K562 (cell line): ENCODE measurements at places on chromosomes 6 and 20.

DNA sequence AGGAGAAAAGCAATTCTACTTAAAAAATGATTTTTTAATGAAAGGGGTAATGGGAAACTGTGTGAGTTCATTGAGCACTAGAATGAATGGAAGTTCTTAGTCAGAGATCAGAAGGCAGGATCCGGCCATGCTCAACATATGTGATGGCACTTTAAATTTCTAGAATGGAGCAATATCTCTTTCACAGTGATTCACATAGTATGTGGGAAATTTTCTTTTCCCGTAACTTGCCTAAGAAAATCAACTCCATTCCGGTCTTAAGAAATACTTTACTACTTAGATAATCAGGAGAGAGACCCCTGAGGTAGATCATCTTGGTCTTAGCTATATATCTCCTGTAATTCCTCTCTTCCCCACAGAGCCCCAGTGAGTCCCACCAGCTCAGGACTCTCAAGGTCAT is 131.8 kb downstream of the SCML4 start:
- no peak for DNase-seq

DNA sequence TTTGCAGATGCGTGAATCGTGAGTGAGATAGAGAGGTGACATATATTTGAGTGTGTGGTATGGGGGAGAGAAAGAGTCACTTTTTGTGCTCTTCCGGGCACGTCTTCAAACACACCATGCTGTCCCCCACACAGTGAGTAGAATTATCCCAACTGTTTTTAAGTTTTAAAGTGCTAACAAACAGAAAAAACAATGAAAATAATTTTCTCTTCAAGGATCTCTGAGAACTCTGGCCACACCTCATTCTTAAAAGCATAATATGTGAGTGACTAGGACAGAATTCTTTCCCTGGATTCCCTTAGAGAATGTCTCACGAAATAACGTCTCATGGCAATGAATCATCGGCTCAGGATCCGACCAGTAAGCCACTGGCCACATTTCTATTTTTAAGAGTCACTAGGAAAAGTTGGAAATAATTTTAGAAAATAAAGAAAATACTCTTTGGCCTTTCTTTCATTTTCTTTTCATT is 235.7 kb upstream of the ZNF217 start:
- DNase-seq: peak; percentile 36

DNA sequence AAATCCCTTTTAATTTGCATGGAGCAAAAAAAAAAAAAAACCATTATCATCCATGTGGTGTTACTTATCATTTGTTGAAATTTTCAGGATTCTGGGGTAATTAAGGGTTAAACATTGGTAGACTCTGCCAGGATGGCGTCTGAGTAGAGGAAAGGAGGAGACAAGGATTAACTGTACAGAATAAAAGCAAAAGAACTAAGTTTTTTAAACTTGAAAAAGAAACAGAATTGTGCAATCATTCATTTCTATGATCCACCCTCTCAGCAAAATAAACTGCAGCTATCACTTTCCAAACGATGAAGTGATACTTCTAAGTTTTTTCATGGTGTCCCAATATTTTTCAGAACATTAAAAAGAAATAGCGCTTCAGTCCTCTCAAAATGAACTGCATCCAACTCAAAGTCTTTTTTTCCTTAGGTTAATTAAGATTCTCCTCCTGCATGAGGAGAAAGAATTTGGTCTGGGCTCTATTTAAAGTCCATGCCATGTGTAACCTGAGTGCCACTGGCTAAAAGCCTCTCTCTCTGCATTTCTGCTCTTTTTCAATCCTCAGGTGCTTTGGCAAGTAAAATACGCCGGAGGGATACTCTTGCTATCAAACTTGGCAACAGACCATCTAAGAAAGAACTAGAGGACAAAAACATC is 69.5 kb upstream of the LTV1 start:
- no peak for DNase-seq

DNA sequence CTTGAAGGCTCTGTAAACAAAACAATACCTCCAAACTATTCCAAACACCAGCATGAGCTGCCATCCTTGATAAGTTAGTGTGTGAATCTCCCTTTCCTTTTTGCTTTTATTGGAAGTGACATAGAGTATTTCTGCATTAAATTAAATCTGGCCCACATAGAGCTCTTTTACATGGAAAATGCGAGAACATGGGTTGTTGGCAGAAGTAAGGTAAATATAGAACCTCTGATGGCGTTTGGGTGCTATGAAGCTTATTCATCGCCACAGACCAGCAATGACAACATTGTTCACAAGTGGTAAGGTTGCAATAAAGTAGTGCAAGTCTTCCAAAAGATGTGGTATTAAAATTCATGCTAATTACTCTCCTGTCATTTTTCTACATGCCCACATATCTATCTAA is 445.8 kb upstream of the JAG1 start:
- DNase-seq: no peak

- no peak for DNase-seq
Measured at GRCh38 chr6:12235341-12235740, 54.8 kb upstream of the EDN1 start.

DNA sequence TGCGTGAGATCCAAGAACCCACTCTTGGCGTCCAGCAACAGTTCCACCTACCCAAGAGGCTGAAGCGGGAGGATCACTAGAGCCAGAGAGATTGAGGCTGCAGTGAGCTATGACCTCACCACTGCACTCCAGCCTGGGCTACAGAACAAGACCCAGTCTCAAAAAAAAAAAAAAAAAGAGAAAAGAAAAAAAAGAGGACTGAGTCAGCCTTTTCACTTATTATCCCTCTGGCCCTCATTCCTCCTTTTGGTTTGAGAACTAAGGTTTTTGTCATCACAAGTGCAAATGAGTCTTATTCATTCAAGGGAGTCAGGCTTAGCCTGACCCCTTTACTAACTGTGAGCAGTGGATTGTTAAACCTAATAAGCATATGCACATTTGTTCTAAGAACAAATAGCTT is 37.9 kb upstream of the JARID2 start:
- DNase-seq: no peak

DNA sequence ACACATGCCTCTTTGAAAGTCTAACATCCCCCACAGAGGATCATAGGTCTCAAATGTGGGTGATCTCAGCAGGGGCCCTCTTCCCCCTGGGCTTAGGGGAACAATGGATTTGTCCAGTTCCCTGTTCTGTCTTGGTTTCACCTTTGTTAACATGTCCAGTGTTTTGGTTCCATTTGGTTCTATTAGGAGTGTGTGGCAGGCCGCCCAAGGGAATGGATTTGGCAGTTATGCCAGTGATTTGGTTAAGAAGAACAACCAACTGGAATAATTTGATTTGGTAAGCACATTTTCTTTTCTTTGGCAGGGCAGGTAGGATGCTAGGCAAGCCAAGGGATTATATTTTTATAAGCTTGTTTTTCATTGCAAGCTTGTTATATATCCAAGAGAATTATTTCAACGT is 28.5 kb upstream of the ENPP1 start:
- no peak for DNase-seq

GRCh38 chr20:25247518-25247955 is 348 bp upstream of the PYGB start:
- DNase-seq: no peak

- peak; percentile 18 for DNase-seq
Measured at GRCh38 chr6:21523652-21524051, 69.9 kb upstream of the SOX4 start.

DNA sequence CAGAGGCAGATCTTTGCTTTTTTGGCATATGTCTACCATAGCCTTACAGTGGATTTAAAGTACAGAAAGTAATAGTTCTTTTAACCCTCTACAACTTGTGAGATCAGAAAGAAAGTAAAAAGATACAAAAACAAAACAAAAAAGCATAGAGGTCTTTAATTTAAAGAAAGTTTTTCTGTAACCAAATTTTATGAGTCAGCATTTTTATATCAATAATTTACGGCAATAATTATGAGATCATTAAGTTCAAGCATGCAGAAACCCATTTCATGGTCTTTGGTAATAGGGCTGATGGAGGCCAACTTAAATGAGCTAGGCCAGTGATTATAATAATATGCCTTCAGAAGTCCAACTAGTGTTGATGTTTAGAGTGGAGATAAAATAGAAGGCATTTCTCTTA is 145.9 kb downstream of the AIG1 start:
- DNase-seq: no peak

- DNase-seq: no peak
Measured at GRCh38 chr6:148175550-148176188, 167.0 kb upstream of the SASH1 start.

- peak; percentile 40 for DNase-seq
Measured at GRCh38 chr6:148179786-148180185, 162.9 kb upstream of the SASH1 start.

DNA sequence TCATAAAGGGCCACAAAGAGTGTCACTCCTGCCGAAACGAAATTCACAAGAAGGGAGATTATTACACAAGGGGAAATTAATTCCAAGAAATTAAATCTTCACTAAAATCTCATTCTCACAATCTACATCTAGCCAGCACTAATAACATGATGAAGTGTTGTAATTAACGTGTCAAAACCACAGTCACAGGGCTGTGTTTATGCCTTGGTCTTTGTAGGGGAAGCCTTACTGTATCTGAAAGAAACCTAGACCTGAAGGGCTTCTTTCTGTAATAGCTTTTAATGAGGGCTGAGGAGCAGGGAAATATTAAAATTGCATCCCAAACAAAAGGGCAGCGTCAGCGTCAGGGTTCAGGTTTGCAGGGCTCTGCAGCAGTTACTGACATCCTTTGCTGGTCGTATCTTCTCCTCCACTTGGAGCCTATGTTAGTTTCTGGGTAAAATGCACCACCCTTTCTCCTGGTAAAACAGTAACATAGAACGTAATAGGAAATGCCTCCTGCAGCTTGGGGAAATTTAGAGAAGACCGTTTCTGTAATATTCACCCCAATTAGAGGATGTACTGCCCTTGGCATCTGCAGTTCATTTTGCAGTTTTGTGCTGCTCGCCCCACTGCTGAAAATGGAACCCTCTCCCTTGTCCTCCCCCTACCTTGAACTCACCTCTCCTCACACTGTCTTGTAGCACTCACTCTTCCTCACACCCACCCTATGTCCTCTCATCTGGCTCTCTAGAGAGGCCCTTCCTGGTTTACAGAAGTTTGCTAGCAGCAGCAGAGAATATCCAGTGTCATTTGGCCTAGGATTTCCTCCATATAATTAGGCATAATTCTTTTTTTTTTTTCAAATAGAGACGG is 109.0 kb upstream of the TRAF3IP2 start:
- DNase-seq: no peak

DNA sequence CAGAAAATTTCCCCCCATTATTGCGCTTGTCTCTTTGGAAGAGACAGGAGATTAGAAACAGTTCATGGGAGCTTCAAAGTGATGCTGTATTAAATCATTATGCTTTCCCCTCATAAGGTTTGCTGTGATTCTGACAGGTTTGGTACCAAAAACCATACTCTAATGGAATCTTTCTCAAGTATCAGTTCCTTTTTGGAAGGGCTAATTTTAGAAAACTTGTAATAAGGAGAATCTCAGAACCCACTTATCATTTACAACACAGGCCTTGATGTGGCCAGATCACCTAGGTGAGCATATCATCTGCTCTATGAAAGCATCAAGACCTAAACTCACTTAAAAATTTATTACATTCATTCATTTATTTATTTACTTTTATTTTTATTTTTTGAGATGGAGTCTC is 51.2 kb downstream of the TP53INP2 start:
- DNase-seq: no peak

DNA sequence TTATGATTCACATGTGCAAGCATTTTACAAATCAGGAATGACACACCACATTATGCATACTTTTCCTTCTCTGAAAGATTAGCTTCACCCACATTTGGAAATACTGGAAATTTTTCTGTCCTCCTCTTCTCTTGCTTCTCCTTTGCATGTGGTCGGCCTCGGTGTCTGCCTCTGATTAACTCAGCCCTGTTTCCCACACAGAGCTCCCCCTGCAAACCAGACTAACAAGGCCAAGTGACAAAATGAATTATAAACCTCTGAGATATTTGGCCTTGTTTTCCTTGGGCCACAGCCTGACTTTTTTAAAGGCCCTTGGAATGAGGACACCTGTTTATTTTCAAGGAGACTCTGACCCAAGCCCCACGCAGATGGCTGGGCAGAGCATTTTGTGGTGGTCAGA is 9.0 kb upstream of the CCN6 start:
- no peak for DNase-seq

DNA sequence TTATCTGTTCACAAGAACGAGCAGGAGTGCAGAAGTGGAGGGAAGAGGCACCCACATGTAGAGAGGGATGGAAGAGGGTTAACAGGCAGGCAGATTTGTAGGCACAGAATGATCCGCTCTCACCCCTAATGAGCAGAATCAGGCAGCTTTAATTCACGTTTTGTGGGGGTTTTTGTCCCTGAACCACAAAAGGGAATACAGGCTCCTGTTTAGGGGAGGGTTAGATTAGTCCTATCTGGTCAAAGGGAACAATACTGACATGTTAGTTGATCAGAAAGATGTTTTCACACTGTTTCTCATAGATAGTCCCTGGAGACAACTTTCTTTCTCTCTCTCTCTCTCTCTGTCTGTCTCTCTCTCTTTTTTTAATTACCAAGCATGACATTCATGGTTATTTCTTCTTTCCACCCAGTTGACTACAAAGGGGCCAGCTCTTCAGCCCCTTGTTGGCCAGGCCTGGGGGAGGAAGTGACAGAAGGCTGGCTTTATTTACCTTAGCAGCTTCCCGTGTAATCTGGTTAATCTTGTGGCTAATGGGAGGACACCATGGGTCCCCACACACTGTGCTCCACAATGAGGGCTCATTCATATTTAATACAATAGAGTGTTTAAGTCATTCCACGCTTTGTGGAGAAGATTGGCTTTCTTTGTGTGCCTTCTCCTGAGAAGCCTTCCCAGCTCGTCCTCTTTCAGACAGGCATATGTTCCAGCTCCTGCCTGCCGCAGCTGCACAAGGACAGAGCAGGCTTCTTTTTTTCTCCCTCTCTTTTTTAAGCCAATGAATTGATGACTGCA is 958.8 kb downstream of the TFAP2A start:
- DNase-seq: no peak

- no peak for DNase-seq
Measured at GRCh38 chr6:48619771-48620170, 508.8 kb upstream of the PTCHD4 start.

DNA sequence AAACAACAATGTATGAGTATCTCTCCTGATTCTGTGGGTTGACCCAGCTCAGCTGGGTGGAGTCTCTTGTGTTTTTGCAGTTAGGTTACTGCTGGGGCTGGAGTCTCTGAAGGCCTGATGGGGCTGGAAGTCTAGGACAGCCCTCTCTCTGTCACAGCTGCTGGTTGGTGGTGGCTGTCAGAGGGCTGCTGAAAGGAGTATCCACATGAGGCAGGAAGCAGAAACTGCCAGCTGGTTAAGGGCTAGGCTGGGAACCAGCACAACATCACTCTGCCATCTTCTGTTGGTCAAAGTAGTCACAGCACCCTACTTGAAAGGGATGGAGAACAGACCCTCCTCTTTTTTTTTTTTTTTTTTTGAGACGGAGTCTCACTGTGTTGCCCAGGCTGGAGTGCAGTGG is 10.0 kb upstream of the PACSIN1 start:
- no peak for DNase-seq

- DNase-seq: no peak
Measured at GRCh38 chr6:143958839-143959399, 49.1 kb downstream of the PLAGL1 start.

DNA sequence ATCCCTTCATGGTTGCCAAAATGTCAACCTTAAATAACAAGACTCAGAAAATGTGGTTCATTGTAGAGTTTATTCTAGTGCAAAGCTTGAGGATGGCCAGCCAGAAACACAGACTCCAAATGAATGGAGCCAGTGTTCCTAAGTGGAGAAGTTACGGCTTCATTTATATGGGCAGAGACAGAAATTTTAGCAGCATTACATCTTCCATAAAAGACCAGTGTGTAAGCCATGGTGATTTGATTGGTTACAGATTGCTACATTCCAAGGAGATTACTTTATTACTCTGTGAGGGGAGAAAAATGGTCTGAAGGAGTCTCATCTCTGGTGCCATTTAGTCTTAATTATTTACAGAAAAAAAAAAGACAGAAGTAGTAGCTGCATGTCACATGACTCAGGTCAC is 97.8 kb downstream of the OTOR start:
- DNase-seq: no peak
